Activated T-cell treated with anti-CD3 and anti-CD28 coated beads, Interleukin-2, amount 50 U/mL, for 48 hours (primary cell): ENCODE measurements at places on chromosomes 4 and X.

DNA sequence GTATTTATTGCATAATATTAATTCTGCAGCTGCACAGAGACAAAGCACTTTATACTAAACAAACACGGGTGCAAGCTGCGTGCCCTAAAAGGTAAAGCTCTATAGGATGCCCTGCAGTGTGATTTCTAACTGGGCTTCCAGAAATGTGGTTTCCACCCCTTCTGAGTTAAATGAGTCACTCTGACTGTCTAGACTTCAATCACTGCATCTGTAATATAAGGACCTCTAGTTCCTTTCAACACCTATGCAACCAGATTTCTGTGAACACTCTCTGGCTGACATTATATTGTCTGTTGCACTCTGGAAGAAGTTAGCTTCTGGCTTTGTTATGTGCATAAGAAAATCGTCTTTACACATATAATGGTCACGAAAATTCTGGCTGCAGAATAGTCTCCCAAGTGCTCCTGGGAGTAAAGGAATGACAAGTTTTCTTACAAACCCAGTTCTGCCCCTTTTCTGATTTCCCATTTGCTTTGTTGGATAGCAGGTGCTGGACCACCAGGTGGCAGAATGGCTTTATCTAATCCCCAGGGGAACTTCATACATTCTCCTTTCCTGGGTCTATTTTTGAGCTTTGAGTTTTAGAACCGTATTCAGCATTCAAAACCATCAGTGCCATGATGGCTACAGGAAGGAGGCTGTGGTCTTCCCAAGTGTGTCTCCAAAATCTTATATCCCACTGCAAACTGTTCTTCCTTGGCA, 842.2 kb downstream of the STIM2 start:
- DNase-seq, result no peak

GRCh38 chr4:110486256-110486655, 10.3 kb downstream of the ENPEP start:
- no peak for DNase-seq

DNA sequence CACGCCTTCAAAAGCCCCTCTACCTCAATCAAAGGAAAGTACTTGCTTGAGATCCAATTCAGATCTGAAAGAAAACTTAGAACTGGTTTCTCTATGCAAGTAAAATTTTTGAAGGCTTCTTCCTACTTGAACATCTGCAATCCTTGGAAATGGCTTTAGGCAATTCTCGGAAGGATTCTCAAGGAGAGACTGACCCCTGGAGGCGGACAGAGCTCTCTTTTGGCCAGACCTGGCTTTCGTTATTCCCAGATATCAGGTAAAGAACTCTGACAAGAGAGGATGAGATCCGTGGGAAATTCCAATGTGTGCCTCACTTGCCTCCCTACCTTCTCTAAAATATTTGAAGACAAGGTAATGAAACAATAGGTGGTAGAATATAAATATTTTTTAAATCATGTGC, 670.3 kb upstream of the FAM241A start:
- no peak for DNase-seq

DNA sequence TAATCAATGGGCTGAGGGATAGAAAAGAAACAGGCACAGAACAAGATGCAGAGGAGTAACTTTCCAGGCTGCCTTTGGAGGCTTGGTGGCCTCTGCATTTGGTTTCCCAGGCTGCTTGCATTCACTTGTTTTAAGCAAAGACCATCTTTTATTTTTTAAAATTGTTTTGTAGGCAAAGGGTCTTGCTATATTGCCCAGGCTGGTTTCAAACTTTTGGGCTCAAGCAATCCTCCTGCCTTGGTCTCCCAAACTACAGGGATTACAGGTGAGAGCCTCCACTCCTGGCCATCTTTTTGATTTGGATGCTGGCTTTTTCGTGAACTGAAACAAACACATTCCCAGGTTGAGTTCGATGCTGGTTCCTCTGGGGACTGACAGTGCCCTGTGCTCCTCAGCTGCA, 74.1 kb downstream of the SLC9A6 start:
- DNase-seq, result no peak

DNA sequence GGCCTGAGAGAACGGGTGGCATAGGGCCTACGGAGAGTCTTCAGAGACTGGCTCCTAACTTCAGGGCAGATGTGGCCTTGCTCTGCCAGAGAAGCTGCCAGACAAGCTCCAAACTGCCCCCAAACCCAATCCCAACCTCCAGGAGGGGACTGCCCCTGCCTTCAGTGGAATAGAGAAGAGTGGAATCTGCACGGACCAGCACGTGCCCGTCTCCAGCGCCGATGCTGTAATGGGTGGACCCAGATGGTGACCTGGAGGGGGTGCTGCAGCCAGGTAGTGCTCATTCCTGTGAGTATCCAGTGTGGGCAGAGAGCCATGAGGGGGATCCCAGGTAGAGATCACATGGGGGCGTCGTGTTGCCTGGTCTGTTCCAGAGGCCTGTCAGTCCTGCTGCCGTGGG, 73.2 kb upstream of the NKX1-1 start:
- no peak for DNase-seq

GRCh38 chrX:48492293-48492910, 16.4 kb upstream of the PORCN start:
- no peak for DNase-seq

GRCh38 chr4:142262956-142263355, 583.1 kb downstream of the INPP4B start:
- no peak for DNase-seq

GRCh38 chr4:159871141-159871540, 768.3 kb downstream of the RAPGEF2 start:
- no peak for DNase-seq

GRCh38 chrX:13469963-13470684, 99.3 kb upstream of the EGFL6 start:
- DNase-seq, result no peak

GRCh38 chr4:173264684-173265185, 69.4 kb downstream of the HMGB2 start:
- DNase-seq, result no peak

DNA sequence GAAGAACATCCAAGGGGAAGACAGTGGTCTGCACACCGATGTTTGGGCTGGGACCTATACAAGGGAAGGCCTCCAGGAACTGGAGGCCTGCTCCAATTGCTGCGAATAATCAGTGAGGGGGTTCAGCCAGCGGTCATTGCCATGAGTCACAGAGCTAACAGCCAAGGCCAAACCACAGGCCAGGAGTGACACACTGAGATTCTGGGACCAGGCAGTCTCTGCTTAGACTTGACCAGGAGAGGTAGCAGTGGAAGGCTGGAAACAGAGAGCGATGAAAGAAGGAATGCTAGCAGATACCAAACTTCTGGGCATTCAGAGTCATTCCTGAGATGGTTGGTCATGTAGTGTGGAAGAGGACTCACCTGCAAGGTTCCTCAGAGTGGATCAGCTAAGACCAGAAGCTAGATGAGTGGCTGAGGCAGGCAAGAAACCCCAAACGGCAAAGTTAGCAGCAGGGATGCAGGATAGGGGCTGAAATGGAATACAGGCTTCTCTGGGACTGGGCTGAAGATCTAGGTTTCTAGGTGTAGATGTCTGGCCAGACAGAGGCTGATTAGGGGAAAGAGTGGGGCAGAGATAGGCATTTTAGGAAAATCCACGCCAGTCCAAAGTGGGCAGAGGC, 54.7 kb downstream of the CNGA2 start:
- DNase-seq, result no peak

DNA sequence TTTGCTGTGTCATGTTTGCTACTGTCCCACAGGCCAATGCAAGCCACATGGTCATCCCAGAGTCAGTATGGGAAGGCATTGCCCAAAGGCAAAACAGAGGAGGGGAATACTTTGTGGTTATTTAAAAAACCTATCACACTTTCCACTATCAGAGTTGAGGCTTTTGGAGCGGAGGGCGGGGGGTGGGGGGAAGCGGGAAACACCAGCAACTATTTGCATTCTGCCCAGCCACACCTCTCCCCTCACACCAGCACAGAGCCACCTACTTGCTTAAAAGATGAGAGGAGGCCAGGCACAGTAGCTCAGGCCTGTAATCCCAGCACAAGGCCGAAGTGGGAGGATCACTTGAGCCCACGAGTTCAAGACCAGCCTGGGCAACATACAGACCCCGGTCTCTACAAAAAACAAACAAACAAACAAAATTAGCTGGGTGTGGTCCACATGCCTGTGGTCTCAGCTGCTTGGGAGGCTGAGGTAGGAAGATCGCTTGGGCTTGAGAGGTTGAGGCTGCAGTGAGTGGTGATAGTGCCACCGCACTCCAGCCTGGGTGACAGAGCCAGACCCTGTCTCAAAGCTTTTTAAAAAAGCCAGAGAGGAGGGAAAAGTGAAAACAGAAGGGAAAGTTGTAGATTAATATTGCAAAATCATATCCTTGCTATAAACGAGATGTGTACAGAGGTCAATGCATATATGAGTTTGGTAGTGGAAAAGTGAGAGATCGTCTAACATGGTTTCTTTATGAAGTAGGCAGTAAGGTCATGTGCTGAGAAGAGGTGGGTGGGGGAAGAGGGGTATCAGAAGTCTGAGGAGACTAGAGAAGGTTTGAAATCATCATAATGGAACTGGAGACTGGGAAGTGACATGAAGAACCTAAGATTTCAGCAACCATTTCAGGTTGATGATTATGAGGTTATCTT, 1.9 kb upstream of the CHST7 start:
- DNase-seq, result no peak

GRCh38 chrX:41096339-41096955, 11.2 kb downstream of the USP9X start:
- no peak for DNase-seq

DNA sequence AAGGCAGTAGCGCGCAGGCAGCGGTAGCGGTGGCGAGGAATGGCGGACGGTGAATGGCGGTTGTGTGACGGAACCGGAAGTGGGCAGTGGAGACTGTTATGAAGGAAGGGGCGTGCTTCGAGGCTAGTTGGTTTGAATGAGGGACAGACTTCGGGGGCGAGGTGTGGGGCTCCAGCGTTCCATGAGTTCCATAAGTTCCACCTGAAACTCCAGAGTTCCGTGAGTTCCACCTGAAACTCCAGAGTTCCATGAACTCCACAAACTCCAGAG, 70.2 kb downstream of the FAM47C start:
- no peak for DNase-seq

- no peak for DNase-seq
Observed at GRCh38 chrX:117995378-117995777, 121.2 kb downstream of the KLHL13 start.

DNA sequence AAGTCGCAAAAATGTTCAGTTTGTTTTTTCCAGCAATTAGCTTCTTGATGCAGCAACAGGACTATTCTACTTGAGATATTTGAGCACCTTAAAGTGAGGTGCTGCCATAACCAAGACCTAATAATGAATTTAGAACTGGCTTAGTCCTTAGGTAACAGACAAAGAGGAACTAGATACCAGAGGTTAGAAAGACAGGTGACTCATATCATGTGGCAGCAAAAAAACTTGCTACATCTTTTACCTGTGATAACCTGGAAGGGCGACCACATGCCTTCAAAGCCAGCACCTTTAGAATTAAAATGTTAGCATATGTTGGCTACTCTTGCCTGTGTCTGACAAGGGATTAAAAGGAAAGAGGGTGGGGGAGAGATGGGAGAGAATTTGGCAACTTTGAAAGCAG, 90.4 kb downstream of the ARHGAP6 start:
- DNase-seq, result no peak

DNA sequence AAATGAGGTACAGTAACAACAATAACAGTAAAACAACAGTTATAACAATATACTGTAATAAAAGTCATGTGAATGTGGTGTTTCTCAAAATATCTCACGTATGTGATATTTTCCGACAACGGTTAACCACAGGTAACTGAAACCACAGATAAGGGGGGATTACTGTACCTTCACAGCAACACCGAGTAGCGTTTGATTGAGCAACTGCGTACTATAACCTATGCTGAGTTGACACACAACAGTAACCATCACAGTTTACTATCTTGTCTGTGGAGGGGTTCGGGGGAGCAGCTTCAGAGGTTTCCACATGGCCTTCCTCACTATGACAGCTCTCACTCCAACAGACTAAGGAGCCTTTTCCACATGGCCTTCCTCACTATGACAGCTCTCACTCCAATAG, 13.4 kb downstream of the RBMX2 start:
- no peak for DNase-seq

GRCh38 chr4:21202959-21203358, 502.7 kb downstream of the PACRGL start:
- DNase-seq, result no peak

DNA sequence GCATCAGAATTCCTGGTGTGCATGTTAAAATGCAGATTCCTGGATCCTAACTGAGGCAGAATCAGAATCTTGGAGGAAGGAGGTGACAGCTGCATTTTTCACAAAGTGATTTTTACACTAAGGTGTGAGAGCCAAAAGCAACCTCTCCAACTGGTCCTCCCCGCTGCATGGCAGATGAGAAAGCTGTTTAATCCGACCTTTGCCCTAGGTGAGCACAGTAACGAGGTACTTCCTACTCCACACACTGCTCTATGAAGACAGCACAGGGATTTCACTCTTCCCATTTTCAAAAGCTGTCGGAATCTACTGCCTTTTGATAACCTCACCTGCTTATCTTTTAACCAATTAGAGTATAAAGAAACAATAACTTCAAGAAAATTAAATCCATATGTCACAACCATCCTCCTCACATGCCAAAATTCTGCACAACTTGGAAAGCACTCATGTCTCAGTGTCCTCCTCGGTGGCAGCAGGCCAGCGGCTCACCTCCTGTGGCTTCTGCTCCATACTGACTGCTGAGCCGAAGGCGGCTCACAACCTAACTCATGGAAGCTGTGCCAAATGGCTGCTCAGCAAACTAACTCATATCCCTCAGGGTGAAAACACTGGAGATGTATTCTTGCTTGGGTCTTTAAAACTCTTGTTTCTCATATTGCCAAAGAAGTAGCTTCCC, 3.6 kb downstream of the CASP6 start:
- DNase-seq, result no peak

GRCh38 chrX:55867181-55867651, 149.7 kb downstream of the RRAGB start:
- DNase-seq, result no peak

DNA sequence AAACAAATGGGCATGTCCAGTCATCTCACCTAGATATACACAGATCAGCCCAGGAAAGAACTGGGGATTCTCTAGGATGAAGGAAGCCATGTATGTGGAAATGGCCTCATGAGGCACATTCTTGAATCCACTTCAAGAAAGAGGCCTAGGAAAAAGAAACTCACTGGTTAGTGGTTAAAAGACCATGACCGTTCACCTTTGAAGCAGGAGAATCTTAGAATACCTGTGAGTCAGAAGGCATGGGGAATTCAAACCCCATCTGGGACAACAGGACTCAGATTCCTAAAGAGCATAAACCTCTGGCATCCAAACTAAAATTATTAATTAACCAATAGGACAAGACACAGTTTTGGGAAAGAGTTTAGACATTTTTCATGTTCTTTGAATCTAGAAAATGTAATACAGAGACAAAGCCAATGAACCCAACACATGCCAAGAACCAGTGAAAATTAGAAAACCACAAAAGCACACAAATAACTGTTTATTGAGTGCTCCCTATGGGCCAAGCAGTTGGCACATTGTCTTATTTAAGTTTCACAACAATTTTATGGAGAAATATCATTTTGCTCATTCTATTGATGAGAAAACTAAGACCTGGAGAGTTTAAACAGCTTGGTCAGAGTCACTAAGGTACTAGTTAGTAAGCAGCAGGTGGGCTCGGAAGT, 97.5 kb downstream of the NPNT start:
- no peak for DNase-seq

- no peak for DNase-seq
Observed at GRCh38 chrX:42752730-42753129, 25.2 kb downstream of the PPP1R2C start.

- DNase-seq, result no peak
Observed at GRCh38 chr4:94333866-94334265, 8.8 kb downstream of the HPGDS start.

- no peak for DNase-seq
Observed at GRCh38 chr4:25531272-25531671, 124.4 kb upstream of the SLC34A2 start.
